Type B pancreatic cell (in vitro differentiated cells): ENCODE measurements at places on chromosomes 6 and 20. TPM values are rescaled to one million over a fixed set of nuclear protein-coding genes. Genes with fewer than 3 reads are reported as not detected.

DNA sequence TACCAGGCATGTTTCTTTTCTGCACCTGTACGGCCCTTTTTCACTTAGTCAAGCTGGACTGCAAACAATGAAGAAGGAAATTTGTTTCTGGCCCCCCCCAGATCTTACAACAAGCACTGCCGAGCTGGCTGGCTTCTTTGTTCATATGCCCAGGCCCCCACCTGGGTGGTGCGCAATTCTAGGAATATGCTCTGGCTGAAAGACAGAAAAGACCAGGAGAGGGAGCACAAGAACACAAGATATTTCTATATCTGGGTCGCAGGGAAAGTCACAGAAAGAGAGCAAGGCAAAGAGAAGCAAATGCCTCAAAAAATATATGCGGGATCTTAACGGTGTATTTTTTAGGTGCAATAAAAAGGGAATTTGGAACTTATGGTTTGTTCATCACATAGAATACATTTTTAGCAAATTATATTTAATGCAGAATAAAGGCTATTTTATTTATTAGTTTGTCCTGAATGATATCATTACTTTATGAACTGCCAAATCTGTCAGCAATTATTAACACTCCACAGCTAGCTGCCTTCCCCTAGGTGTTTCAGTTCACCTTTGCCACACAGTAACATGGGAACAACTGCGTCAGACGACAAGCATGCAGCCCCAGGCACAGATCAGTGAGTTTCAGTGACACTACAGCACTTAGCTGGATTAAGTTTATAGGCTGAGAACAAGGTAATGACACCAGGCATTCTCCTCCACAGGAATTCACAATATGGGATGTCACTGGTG is 76.5 kb downstream of the GJA10 start:
- no peak for DNase-seq
- no peak overlapping the region for H3K27ac ChIP-seq
- peaks cover 6% of the 10 kb centered on the region for H3K36me3 ChIP-seq
- H3K27me3 ChIP-seq = peaks cover 2% of the 10 kb centered on the region
- H3K4me3 ChIP-seq = no peak overlapping the region

- peaks cover 4% of the 10 kb centered on the region for H3K36me3 ChIP-seq
- peak overlapping the region; percentile 91 for H3K27ac ChIP-seq
- peak overlapping the region; percentile 11 for H3K4me3 ChIP-seq
- no peak for DNase-seq
Observed at GRCh38 chr6:6960571-6961251, 147.1 kb upstream of the RREB1 start.

DNA sequence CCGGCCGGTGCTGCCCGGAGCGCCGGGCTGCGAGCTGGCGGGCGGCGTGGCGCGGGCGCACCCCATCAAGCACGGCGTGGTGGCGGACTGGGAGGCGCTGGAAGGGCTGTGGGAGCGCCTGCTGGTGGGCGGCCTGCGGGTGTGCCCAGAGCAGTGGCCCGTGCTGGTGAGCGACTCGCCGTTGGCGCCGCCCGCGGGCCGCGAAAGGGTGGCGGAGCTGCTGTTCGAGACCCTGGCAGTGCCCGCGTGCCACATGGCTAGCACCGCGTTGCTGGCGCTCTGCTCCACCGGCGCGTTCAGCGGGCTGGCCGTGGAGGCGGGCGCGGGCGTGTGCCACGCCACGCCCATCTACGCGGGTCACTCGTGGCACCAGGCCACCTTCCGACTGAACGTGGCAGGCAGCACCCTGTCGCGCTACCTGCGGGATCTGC is 517 bp downstream of the ACTL10 start:
- H3K27me3 ChIP-seq = no peaks in the 10 kb centered on the region
- peak overlapping the region; percentile 78 for H3K4me3 ChIP-seq
- H3K27ac ChIP-seq = no peak overlapping the region

GRCh38 chr20:36860811-36861624 is 14.9 kb upstream of the TLDC2 start:
- H3K27ac ChIP-seq = peak overlapping the region; percentile 46
- peak overlapping the region; percentile 92 for H3K4me3 ChIP-seq
- peaks cover 35% of the 10 kb centered on the region for H3K4me1 ChIP-seq
- no peak for DNase-seq
- H3K36me3 ChIP-seq = no peaks in the 10 kb centered on the region

DNA sequence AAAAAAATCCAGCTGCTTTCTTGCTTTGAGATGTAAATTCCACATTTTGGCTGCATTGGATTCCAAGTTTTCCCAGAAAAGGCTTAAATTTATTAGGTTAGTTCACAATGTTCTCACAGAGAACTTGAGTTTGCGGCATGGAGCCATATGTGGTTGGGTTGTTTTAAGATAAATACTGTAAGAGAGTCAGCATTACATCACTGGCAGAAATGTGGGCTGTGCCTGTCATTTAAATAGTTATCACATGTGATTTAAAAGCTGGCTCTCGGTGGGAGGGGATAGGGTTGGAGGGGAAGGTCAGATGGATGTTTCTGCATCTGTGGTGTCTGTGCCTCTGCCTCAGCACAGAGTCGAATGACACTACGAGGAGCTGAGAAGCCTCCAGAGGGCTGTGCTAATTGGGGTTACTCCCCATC is 73.8 kb upstream of the SCP2D1 start:
- no peak for DNase-seq
- H3K4me1 ChIP-seq = peaks cover 19% of the 10 kb centered on the region
- peak overlapping the region; percentile 29 for H3K4me3 ChIP-seq
- H3K27ac ChIP-seq = peak overlapping the region; percentile 63
- no peaks in the 10 kb centered on the region for H3K36me3 ChIP-seq

- no peak for DNase-seq
- peaks cover 33% of the 10 kb centered on the region for H3K4me1 ChIP-seq
- H3K27ac ChIP-seq = peak overlapping the region; percentile 62
- H3K36me3 ChIP-seq = peaks cover 17% of the 10 kb centered on the region
Observed at GRCh38 chr20:46681032-46681854, 8.0 kb downstream of the TP53RK start.

DNA sequence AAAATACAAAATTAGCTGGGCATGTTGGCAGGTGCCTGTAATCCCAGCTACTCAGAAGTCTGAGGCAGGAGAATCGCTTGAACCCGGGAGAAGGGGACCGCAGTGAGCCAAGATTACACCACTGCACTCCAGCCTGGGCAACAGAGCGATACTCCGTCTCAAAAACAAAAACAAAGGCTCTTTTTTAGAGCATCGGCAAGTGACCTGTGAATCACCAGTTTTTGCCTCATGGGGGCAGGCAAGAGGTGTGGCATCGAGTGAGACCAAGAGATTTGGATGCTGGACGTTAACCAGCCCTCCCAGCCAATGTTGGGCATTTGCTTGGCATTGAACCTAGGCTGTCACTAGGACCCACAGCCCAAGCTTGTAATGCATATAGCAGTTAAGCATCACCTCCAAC is 14.6 kb upstream of the CDK5RAP1 start:
- H3K27ac ChIP-seq = no peak overlapping the region
- no peak for DNase-seq
- H3K27me3 ChIP-seq = no peaks in the 10 kb centered on the region
- no peak overlapping the region for H3K4me3 ChIP-seq

GRCh38 chr6:140921366-140922226 is 1211.1 kb upstream of the GJE1 start:
- no peak for DNase-seq
- peak overlapping the region; percentile 55 for H3K27ac ChIP-seq
- no peaks in the 10 kb centered on the region for H3K27me3 ChIP-seq
- H3K4me1 ChIP-seq = peaks cover 6% of the 10 kb centered on the region
- no peak overlapping the region for H3K4me3 ChIP-seq
- H3K36me3 ChIP-seq = no peaks in the 10 kb centered on the region

DNA sequence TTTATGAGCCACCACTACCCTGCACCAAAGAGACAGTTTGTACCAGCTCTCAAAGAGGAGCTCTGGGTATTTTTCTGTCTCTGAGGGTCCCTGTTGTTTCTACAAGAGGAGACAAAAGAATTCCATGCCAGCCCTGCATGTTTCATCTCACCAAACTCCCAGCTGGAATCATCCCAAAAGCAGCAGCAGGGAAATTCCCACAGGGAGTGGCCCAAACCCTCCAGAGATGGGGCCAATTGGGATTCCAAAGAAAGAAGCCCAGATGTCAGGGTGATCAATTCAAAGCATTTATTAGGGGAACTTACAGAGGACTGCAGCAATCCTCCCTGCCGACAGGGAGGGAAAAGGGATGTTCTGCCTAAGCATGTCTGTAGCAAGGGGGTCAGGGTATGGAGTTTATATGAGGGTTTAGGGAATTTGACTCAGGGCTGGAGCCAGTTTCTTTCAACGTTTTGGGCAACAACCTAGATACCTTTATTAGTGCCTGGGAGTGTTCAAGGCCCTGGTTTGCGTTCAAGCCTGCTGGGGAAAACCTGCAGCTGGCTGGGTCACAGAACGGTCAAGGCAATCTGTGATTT is 47.2 kb downstream of the MUC22 start:
- peaks cover 6% of the 10 kb centered on the region for H3K36me3 ChIP-seq
- H3K27ac ChIP-seq = peak overlapping the region; percentile 52
- no peaks in the 10 kb centered on the region for H3K27me3 ChIP-seq

- no peaks in the 10 kb centered on the region for H3K27me3 ChIP-seq
- H3K4me1 ChIP-seq = peaks cover 35% of the 10 kb centered on the region
- H3K27ac ChIP-seq = peak overlapping the region; percentile 74
- H3K36me3 ChIP-seq = no peaks in the 10 kb centered on the region
- no peak for DNase-seq
- peak overlapping the region; percentile 44 for H3K4me3 ChIP-seq
Observed at GRCh38 chr6:139597771-139598755, 223.6 kb upstream of the CITED2 start.

DNA sequence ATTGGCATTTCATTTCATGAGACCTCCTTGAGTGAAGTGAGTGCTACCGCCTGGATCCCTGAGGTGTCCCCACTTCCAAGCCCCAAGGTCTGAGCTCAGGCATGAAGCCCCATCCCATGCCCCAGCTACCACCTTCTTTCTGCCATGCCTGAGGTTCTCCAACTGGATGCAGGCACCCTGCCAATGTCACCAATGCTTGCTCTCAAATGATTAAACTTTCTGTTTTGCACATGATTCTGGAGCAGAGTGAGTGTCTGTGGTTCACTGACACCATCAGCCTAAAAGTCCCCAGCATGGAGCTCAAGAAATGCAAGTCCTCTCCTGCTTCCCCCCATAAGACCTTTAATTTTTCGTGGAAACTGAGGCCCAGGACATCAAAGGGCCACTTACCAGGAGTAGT is 43.7 kb upstream of the BPIFA2 start:
- H3K27ac ChIP-seq = no peak overlapping the region
- peaks cover 44% of the 10 kb centered on the region for H3K27me3 ChIP-seq
- no peak overlapping the region for H3K4me3 ChIP-seq
- H3K4me1 ChIP-seq = no peaks in the 10 kb centered on the region

DNA sequence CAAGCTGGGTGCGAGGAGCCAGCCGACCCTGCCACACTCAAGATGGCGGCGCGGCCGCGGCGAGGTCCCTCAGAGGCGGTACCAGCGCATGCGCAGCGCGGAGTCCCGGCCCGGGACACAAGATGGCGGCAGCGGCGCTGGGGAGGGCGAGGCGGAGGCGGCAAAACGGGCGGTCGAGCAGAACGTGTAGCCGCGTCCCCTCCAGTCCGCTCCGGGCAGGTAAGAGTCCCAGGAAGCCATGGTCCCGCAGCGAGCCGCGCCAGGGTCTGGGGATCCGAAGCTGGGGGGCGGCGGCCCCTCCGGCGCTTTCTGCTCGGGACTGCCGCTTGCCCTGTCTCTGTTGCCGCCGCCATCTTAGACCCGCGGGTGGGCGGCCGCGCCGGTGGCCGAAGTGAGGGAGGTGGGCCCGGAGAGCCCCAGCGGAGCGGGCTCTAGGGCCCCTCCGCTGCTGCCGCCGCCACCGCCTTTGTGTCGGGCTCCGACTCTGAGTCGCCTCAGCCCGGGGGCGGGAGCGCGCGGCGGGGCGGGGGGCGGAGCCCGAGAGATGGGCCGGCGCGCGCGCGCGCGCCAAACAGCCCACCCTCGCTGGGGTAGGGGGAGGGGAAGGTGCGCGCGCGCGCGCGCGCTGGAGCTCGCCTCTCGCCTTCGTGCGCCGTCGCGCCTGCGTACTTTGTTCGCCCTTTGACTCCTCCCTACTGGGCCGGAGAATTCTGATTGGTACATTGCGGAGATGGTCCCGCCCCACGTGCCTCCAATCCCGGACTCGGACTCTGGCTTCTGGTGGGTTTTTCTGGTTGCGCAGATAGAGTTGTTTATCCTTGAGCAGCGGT is at the start of gene PCIF1:
Gene PCIF1 (plus strand): TSS at position 98 of the 830 bp plus-strand sequence. CDS start 4,317 bp downstream, outside the sequence.
- peak within 1 kb of the TSS; percentile 90 for H3K27ac ChIP-seq
- peaks cover 15% of the 10 kb centered on the region for H3K36me3 ChIP-seq
- peaks cover 8% of the 10 kb centered on the region for H3K4me1 ChIP-seq
- DNase-seq = peak; percentile 99
- peak within 1 kb of the TSS; percentile 97 for H3K4me3 ChIP-seq

GABRR1 gene
- total RNA-seq = 0.12 TPM in 1 of 2 replicates, not detected in the other

ZSCAN12 gene
- total RNA-seq = 9.6 and 12.4 TPM in 2 replicates
